ENCODE measurements at places on chromosomes 1 and 21. TPM values are rescaled to one million over a fixed set of nuclear protein-coding genes. Genes with fewer than 3 reads are reported as not detected.

- DNase-seq: no peak
Observed at GRCh38 chr21:17451364-17451891, 61.4 kb upstream of the CXADR start.

DNA sequence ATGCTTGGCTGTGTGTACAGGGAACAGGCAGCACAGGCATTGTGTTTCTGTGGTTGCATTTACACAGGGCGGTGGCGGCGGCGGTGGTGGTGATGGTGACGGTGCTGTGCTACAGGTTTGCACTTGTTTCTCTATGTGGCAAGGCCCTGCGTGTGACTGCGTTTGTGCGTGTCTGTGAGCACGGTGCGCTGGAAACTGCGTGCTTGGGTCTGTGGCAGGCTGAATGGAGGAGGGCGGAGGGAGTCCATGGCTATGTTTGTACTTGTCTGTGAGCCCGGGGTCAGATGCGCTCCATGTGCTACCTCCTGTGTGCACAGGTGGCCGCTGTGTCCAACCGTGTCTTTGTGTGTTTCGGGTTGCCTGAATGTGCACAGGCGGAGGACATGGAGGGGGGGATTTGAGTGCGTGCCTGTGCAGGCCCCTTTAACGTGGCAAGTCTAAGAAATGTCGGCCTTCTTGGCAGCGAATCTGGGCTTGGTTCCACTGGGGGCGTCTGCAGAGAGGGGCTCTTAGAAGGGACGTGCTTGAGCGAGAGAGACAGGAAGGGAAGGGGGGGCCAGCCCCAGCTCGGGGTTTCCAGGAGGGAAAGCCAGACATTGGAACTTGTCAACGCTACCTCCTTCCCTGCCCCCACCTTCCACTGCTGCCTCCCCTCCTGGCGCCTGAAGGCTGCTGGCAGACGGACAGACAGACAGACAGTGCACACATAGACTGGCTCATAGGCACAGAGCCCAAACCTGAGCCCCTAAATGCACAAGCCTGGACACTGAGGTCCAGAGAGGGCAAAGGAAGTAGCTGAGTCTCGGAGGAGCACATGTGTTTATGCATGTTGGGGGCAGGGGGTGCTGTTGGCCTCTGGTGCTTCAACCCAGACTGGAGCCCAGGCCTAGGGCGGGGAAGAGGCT is 32.7 kb upstream of the WASF2 start:
- no peak for DNase-seq

DNA sequence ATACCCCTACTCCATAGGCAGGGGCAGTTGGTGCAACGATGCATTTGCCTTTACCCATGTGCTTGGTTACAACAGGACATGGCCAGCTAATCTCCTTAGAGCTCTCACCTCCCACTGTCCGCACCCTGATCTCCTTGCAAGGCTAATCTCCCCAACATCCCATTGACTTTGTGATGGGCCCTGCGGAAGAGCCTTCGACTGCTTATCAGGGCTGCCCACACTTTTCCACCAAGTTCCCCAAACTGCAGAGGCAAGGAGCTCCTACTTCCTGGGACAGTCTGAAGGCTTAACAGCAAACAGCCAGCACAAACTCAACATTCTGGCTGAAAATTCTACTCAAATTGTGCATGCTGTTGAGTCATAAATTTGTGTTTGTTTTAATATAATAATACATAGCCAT is 36.0 kb downstream of the C1orf94 start:
- no peak for DNase-seq

DNA sequence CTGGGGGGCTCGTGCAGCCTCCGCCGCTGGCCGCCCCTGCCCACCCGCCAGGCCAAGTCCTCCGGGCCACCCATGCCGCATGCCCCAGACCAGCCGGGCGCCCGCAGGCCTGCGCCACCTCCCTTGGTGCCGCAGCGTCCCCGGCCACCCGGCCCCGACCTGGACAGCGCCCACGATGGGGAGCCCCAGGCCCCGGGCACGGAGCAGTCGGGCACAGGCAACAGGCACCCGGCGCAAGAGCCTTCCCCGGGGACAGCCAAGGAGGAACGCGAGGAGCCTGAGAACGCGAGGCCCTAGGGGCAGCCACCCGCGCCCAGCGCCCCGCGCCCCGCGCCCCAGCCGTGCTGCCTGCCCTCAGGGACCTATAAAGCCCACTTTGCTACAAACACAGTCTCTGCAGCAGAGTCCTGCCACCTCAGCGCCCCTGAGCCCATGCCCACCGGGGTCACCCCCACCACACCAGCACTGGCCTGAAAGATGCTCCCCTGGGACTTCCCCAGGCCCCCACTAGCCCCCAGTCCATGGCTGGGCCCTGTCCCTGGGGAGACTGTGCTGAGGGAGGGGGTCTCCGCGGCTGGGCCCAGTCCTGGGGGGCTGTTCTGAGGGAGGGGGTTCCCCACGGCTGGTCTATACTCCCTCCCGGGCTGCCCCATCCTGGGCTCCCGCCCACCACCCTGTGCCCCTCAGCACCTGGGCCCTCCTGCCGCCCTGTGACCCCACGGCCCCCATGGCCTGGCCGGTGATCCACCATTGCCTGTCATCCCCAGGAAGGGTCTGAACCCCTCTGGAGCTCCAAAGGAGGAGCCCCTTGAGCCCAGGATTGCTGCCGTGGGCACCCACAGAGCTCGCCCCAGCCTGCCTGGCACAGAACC is 8.6 kb downstream of the TNFRSF18 start:
- no peak for DNase-seq

- no peak for DNase-seq
Observed at GRCh38 chr21:42855937-42856335, 23.4 kb downstream of the WDR4 start.

GRCh38 chr1:201419256-201419655 is 2.3 kb downstream of the TNNI1 start:
- DNase-seq: no peak

DNA sequence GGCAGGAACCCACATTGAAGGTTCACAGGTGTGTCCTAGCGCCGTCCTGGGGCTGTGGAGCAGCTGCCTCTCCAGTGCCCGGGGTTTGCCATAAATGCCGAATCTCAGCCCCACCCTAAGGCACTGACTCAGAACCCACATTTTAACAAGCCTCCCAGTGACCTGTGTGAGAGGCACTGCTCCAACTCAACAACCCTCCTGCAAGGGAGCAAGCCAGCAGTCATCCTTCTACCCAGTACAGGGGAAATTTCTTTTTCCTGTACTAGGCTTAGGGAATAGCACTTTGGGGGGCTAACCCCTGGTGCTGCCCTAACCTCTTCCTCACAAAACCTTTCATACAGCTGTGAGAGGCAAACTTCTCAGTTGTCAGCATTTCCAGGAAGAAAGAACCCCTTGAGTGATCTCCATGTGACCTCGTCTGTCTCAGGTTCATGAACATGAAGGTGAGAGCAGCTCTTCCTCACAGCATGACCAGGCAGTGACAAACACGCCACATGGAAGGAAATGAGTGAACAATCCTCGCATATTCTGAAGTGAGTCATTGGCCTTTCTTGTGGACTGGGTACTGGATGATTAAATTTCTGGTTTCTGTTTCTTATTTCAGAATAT is 11.4 kb upstream of the BCAR3 start:
- DNase-seq: no peak

The COL9A2 gene
- total RNA-seq: 0.48 TPM

The IL20 gene
- total RNA-seq: not detected

Measured in mesenteric fat pad (tissue), 1 donor.